Naive thymus-derived CD4-positive, alpha-beta T cell (primary cell): ENCODE measurements at places on chromosomes 5 and 9.
A peak's percentile ranks its signal among the peaks of the same experiment; 100 is the strongest.

DNA sequence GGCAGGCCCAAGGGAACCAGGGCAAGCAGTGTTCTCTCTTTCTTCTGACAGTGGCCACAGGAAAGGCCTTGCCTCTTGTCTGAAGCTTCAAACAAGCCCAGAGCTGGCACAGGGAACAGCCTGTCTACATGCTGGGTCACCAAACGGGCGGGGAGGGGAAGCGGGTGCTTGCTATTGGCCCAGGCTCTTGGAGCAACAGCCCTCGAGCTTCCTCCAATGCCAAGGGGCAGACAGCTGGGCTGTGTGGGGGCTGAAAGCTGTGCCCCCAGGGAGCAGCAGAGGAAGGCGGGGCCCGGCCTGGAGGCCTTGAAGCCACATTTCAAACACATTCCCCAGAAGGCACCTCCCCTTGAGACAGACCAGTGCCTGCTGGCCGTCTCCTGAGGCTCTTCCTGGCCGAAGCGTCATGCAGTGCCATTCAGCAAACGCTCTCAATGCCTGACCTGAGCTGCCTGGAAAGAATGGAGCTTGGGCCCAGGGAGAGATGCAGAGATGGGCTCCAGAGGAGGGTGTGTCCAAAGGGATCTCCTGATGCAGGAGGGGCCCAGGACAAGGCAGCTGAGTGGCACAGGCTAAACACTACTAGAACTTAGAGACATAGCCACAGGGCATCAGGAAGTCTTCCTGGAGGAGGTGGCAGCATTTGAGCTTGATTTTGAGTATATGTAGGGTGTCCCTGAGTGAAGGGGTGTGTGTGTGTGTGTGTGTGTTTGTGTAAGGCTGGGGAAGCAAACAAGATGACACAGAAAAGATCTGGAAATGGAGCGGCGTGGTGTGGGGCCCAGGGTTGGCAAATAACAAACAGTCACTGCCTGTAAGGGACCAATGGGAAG lies 2.5 kb downstream of the FIBCD1 start:
- no peak overlapping the region for H3K27ac ChIP-seq
- no peak overlapping the region for H3K4me3 ChIP-seq
- DNase-seq: no peak
- no peaks in the 10 kb centered on the region for H3K27me3 ChIP-seq

- H3K36me3 ChIP-seq: no peaks in the 10 kb centered on the region
- H3K4me1 ChIP-seq: no peaks in the 10 kb centered on the region
- H3K4me3 ChIP-seq: no peak overlapping the region
- no peaks in the 10 kb centered on the region for H3K27me3 ChIP-seq
- no peak for DNase-seq
- H3K27ac ChIP-seq: no peak overlapping the region
These were observed 211.2 kb downstream of the NXNL2 start for GRCh38 chr9:88746029-88746742.

DNA sequence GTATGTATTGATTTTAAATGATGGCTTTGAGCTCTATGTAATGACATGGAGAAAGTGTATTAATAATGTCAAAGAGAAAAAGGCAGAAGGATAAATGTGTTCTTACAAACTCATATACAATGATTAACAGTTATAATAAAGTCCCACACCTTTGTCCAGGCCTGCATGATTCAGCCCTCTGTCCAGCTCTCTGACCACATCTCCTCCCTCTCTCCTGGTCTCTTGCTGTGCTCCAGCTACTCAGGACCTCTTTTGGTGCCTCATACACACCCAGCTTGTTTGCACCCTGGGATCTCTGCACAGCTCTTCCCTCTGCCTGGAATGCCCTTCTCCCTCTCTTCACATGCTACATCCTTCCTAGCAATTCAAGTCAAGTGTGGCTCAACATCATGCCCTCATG lies 37.5 kb upstream of the DMRT1 start:
- H3K36me3 ChIP-seq: no peaks in the 10 kb centered on the region
- no peak for DNase-seq
- no peaks in the 10 kb centered on the region for H3K4me1 ChIP-seq
- no peaks in the 10 kb centered on the region for H3K27me3 ChIP-seq

DNA sequence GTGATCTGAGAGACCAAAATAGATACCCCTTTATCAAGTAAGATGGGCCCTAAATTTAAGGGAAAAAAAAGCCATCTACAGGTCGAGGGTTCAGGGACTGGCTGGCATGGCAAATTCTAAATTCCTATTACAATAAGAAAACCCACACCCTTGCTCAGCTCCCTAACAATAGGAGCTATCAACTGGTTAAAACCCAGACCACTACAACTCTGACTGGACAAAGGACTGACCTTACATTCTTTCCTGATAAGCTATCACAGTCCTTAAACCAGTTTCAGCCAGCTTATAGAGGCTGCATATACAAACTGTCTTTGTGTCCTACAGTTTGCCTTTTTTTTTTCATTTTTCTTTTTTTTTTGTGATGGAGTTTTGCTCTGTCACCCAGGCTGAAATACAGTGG lies 803.6 kb downstream of the NR2F1-AS1 start:
- no peak overlapping the region for H3K27ac ChIP-seq
- H3K4me3 ChIP-seq: no peak overlapping the region
- no peaks in the 10 kb centered on the region for H3K27me3 ChIP-seq
- no peak for DNase-seq
- no peaks in the 10 kb centered on the region for H3K4me1 ChIP-seq

DNA sequence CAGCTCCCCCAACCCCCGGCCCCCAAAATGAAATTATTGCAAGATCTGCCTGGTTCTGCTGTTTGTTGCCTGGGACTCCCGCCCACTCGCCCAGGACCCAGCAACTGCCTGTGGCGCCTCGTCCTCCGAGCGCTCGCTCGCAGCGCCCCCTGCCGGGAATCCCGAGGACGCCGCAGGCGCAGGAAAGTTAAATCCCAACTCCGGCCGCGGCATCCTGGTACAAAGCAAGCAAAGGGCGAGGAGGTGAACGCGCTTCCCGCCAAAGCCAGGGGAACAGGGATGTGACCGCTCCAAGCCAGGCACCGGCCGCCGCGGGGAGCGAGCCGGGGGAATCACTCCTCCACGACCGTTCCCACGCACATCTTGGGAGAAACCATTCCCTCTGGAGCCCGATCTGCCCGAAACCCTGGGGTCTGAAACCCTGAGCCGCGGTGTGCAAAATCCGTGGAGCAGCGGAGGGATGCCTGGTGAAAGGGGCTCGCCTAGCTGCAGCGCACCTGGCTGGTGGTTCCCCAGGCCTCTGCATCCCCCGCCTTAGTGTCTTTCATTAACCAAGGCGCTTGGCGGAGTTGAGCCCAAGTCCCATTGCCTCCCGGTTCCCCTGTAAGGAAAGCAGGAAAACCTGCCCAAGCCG lies 1.3 kb downstream of the SEMA5A start:
- no peak overlapping the region for H3K4me3 ChIP-seq
- H3K36me3 ChIP-seq: no peaks in the 10 kb centered on the region
- no peak overlapping the region for H3K27ac ChIP-seq

- DNase-seq: no peak
- no peaks in the 10 kb centered on the region for H3K4me1 ChIP-seq
- no peaks in the 10 kb centered on the region for H3K27me3 ChIP-seq
- H3K4me3 ChIP-seq: no peak overlapping the region
- no peak overlapping the region for H3K27ac ChIP-seq
These were observed 45.6 kb upstream of the SMIM15 start for GRCh38 chr5:61207884-61208283.

DNA sequence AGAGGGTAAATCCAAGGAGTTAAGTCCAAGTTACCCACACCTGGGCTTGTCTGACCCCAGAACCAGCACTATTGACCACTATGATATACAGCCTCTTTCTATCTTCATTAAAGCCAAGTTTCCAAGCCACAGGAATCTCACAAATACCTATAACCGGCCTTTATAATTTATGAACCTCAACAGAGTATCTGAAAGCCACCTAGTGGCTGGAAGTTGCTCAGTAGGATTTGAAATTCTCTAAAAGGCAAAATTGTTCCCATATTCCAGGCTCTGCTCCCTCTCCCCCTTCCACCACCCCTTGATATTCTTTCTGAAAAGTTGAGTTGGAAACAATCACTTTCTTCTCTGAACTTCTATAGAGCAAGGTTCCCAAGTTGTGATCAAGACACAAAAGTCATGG lies 106.4 kb upstream of the GPR151 start:
- no peaks in the 10 kb centered on the region for H3K36me3 ChIP-seq
- no peak for DNase-seq
- H3K4me1 ChIP-seq: no peaks in the 10 kb centered on the region
- no peaks in the 10 kb centered on the region for H3K27me3 ChIP-seq

- H3K27ac ChIP-seq: peak overlapping the region; percentile 64
- no peak overlapping the region for H3K4me3 ChIP-seq
- no peak for DNase-seq
- H3K4me1 ChIP-seq: peaks cover 75% of the 10 kb centered on the region
- no peaks in the 10 kb centered on the region for H3K27me3 ChIP-seq
- peaks cover 40% of the 10 kb centered on the region for H3K36me3 ChIP-seq
These were observed 106.1 kb downstream of the THBS4 start for GRCh38 chr5:80141147-80141671.

- peak overlapping the region; percentile 77 for H3K27ac ChIP-seq
- H3K36me3 ChIP-seq: no peaks in the 10 kb centered on the region
- peak; percentile 41 for DNase-seq
These were observed 644 bp downstream of the BRD3 start for GRCh38 chr9:134066913-134067851.

GRCh38 chr9:75885652-75886051 lies 4.8 kb upstream of the PCSK5 start:
- no peak overlapping the region for H3K4me3 ChIP-seq
- H3K4me1 ChIP-seq: no peaks in the 10 kb centered on the region

DNA sequence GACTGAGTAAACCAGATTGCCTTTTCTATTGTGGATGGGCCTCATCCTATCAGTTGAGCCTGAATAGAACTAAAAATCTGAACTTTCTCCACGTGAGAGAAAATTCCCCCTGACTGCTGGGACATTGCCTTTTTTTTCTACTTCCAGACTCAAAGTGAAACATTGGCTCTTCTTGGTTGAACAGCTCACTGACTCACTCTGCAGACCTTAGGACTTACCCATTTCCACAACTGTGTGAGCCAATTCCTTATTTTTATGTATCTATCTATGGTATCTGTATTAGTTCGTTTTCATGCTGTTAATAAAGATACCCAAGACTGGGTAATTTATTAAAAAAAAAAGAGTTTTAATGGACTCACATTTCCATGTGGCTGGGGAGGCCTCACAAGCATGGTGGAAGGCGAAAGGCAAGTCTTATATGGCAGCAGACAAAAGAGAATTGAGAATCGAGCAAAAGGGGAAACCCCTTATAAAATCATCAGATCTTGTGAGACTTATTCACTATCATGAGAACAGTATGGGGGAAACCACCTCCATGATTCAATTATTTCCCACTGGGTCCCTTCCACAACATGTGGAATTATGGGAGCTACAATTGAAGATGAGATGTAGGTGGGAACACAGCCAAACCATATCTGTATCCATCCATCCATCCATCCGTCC lies 306.7 kb upstream of the SLC24A2 start:
- H3K4me3 ChIP-seq: no peak overlapping the region
- no peaks in the 10 kb centered on the region for H3K36me3 ChIP-seq
- H3K4me1 ChIP-seq: no peaks in the 10 kb centered on the region
- no peaks in the 10 kb centered on the region for H3K27me3 ChIP-seq
- H3K27ac ChIP-seq: no peak overlapping the region

DNA sequence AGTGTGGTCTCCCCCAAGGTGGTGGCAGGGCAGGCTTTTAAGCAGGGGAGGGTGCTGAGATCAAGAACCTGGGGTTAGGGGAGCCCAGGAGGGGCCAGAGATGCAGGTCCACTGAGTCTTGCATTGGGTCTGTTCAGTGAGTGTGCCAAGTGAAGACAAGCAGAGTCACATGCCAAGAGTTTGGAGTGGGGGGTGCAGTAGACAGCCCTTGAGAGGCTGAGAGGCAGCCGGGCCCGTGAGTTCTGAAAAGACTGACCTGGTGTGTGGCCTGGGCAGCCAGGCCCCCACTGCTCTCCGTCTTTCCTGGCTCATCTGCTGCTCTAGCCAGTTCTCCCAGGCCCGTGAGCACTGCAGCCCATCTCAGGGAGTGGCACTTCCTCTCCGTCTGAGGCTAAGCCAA lies 120.0 kb downstream of the DAB2IP start:
- H3K27ac ChIP-seq: no peak overlapping the region
- H3K36me3 ChIP-seq: no peaks in the 10 kb centered on the region
- no peak for DNase-seq
- H3K4me3 ChIP-seq: no peak overlapping the region
- H3K4me1 ChIP-seq: no peaks in the 10 kb centered on the region

- DNase-seq: no peak
- no peak overlapping the region for H3K27ac ChIP-seq
- H3K27me3 ChIP-seq: no peaks in the 10 kb centered on the region
- H3K4me3 ChIP-seq: no peak overlapping the region
- H3K4me1 ChIP-seq: no peaks in the 10 kb centered on the region
These were observed 265.2 kb downstream of the GADD45G start for GRCh38 chr9:89869793-89870580.

DNA sequence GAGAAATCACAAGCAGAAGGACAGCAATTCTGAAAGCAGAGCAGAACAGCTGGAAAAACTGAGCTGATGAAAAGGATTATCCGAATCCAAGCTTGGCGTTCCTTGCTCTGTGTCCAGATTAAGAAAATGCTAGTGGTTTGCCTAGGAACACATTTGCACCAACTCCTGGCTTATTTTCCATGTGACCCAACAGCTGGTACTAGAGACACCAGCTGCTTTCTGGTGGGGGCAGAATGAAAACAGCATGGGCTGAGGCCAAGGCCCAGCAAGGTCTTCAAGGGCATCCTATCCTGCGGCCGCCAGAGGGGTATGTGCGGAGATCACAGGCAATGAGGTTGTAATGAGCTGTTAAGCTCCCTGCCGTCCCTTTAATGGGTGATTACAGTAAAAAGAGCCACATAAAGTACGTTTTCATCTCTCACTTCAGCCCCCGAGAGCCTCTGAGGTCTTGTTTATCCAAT lies 131.5 kb downstream of the DOCK8 start:
- DNase-seq: no peak
- no peak overlapping the region for H3K4me3 ChIP-seq
- H3K4me1 ChIP-seq: peaks cover 8% of the 10 kb centered on the region
- H3K27me3 ChIP-seq: no peaks in the 10 kb centered on the region
- no peak overlapping the region for H3K27ac ChIP-seq

- no peaks in the 10 kb centered on the region for H3K36me3 ChIP-seq
- H3K4me1 ChIP-seq: peaks cover 21% of the 10 kb centered on the region
- H3K4me3 ChIP-seq: no peak overlapping the region
These were observed 84.0 kb downstream of the RXRA start for GRCh38 chr9:134410071-134410834.

DNA sequence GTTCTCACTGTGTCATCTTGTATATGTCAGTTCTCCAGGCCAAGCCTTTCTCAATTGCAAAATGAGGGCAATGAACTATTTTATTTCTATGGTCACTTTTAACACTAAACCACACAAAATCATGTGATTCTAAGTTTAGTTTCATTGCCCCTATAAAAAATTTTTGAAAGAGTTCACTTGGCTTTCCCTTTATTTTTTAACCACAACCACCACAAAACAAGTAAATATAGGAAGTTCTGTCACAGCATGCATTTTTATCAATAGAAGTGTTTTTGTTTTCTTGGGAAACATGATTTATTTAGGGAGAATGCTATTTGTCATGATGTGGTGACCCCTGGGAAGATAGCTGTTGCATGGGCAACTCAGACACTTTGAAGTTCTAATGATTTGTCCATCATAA lies 169.1 kb downstream of the CSNK1G3 start:
- no peak overlapping the region for H3K27ac ChIP-seq
- H3K4me1 ChIP-seq: no peaks in the 10 kb centered on the region
- no peak overlapping the region for H3K4me3 ChIP-seq

GRCh38 chr9:19379697-19380046 lies 364 bp downstream of the RPS6 start:
- H3K4me3 ChIP-seq: peak overlapping the region; percentile 89
- peak overlapping the region; percentile 84 for H3K27ac ChIP-seq
- H3K27me3 ChIP-seq: no peaks in the 10 kb centered on the region
- H3K36me3 ChIP-seq: peaks cover 41% of the 10 kb centered on the region
- no peak for DNase-seq
